ENCODE measurements at places on chromosomes 1 and 21. TPM values are rescaled to one million over a fixed set of nuclear protein-coding genes. Genes with fewer than 3 reads are reported as not detected.
A peak's percentile ranks its signal among the peaks of the same experiment; 100 is the strongest.

GRCh38 chr1:154764181-154764580 lies 105.9 kb downstream of the KCNN3 start:
- no peak for DNase-seq

GRCh38 chr1:155177918-155178281 lies 4.3 kb downstream of the TRIM46 start:
- no peak for DNase-seq

- peak; percentile 1 for DNase-seq
Measured at GRCh38 chr1:190904091-190904695, 426.5 kb upstream of the BRINP3 start.

The FAM177B gene
- total RNA-seq = not detected

DNA sequence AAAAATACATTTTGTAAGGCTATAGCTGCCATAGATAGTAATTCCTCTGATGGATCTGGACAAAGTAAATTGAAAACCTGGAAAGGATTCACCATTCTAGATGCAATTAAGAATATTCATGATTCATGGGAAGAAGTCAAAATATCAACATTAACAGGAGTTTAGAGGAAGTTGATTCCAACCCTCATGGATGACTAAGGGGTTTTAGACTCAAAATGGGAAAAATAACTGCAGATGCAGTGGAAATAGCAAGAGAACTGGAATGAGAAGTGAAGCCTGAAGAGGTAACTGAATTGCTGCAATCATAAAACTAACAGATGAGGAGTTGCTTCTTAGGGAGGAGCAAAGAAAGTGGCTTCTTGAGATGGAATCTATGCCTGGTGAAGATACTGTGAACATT lies 230.8 kb downstream of the KCTD3 start:
- no peak for DNase-seq

- peak; percentile 64 for DNase-seq
Measured at GRCh38 chr1:203536575-203536974, 42.6 kb downstream of the OPTC start.

- no peak for DNase-seq
Measured at GRCh38 chr1:192592517-192592916, 16.9 kb downstream of the RGS1 start.

- DNase-seq = no peak
Measured at GRCh38 chr1:97677702-97678101, 243.1 kb downstream of the DPYD start.

GRCh38 chr21:24046829-24047443 lies 1560.3 kb downstream of the MRPL39 start:
- DNase-seq = no peak

- no peak for DNase-seq
Measured at GRCh38 chr1:6675941-6676340, 25.7 kb downstream of the DNAJC11 start.

- DNase-seq = no peak
Measured at GRCh38 chr1:67496329-67496728, 66.1 kb upstream of the SERBP1 start.

DNA sequence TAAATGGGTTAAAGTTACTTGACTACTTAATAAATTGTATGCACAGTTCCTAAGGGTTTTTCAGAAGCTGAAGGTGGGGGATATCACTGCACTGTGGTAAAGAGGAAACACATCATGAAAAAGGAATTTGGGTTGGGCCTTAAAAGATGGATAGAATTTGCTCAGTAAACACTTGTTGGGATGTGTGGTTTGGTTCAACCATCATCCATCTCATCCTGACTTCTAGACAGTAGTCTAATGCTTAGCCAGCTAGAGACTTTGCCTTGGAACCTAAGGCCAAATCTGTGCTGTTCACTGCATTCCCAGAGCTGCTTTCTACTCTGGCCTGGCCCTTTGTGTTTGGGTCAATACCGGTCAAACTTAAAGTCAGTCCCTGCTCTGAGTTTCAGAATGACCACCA lies 30.6 kb downstream of the LY9 start:
- no peak for DNase-seq

DNA sequence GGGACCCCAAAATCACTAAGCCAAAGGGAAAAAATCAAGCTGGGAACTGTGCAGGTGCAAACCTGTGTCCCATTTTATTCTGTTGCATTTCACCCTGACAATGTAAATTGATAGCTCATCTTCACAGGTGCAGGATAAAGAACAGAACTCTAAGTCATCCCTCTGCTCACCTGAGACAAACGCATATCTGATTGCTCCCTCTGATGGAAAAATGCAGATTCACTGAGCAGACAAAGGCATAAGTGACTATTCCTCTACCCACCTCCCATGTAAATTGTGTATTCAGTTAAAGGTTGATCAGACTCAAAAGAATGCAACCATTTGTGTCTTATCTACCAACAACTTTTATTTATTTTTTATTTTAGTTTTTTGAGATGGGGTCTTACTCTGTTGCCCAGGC lies 644.2 kb downstream of the PTPRU start:
- DNase-seq = no peak

- no peak for DNase-seq
Measured at GRCh38 chr1:197844651-197845050, 57.8 kb upstream of the C1orf53 start.

The VANGL2 gene
- 24.6 TPM for total RNA-seq

DNA sequence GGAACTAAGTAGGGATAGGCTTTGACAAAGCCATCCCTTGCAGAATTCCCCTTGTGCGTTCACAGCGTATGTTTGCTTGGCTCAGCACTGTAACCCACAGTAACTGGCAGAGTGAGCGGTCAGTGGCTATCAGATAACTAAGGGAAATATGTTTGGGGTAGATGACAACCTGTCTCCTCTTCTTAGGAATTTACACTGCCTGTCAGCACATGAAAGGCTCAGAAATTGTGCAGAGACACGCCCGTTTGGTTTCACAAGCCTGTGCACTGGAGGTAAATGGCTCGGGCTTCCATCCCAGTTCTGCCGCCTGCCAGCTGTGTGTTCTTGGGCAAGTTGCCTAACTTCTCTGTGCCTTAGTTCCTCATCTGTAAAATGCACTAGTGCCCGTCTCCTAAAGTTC lies 101.2 kb downstream of the PRDM2 start:
- DNase-seq = no peak

The FAM78B gene
- 0.32 TPM for total RNA-seq

GRCh38 chr1:88104236-88104635 lies 579.8 kb upstream of the PKN2 start:
- DNase-seq = no peak

- DNase-seq = no peak
Measured at GRCh38 chr21:36699546-36700294, 805 bp downstream of the SIM2 start.

DNA sequence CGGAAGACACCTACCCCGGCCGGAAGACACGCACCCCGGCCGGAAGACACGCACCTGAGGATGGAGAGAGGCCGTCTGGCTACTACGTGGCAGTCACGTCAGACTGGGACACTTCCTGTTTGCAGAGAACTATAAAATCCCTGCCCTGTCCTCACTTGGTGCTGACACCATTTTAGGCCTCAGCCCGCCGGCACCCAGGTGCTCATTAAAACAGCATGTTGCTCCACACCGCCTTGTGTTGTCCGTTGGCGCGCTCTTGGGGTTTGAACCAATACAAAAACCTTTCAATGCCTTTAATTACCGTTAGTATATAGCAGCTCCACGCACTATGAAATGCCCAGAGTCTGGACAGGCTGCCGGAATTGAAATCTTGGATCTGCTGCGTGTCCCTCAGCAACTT lies 34.7 kb downstream of the VN1R5 start:
- DNase-seq = no peak

- DNase-seq = no peak
Measured at GRCh38 chr1:78650114-78650660, 556 bp downstream of the IFI44 start.

- DNase-seq = no peak
Measured at GRCh38 chr1:203797216-203797615, 1.8 kb downstream of the ZBED6 start.

GRCh38 chr1:230842801-230843200 lies 25.5 kb downstream of the C1orf198 start:
- DNase-seq = no peak

DNA sequence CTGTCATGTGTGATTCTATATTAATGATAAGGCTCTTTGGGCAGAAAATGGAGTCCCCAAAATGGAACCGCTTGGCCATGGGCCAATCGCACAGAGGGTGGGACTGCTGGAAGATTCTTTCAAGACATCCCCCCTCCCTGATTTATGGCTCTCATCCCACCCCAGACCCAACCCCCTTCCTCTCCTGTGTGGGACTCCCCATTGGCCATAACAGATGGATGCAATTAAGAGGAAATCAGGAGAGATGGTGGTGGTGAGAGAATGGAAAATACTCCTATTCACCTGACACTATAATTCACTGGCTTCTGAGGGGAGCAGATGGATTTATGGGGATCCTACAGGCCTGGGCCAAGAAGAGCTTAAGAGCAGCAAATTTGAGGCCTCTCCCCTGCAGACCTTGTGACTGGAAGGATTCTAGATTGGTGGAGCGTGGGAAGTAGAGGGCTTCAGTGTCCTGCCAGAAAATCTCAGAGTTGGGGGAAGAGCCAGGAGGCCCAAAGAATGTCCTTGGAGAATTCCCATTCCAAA lies 1.7 kb downstream of the IGFN1 start:
- no peak for DNase-seq

GRCh38 chr1:50174101-50174500 lies 65.4 kb downstream of the ELAVL4 start:
- DNase-seq = no peak

DNA sequence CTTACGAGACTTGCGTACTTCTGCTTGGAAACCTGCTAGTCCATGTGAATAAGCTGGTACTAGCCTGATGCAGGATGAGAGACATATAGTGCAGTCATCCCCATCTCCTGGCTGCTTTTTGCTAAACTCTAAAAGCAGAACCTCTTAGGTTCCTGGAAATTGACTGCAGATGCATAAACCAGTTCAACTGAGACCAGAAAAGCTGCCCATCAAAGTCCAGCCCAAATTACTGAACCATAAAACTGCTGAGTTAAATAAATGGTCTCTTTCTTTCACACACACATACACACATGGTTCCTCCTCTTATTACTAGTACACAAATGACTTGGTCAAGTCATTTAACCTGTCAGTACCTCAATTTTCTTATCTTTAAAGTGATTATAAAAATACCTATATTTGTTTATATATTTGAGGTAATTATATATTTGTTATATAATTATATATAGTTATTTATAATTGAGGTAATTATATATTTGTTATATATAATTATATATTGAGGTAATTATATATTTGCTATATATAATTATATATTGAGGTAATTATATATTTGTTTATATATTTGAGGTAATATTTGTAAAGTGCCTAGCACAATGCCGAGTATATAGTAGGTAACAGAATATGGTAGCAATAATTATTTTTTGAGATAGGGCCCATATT lies 25.2 kb upstream of the RABGAP1L start:
- DNase-seq = no peak

GRCh38 chr1:32949519-32949918 lies 15.1 kb downstream of the RNF19B start:
- DNase-seq = no peak

- DNase-seq = no peak
Measured at GRCh38 chr1:153543736-153544135, 1.9 kb downstream of the S100A4 start.

DNA sequence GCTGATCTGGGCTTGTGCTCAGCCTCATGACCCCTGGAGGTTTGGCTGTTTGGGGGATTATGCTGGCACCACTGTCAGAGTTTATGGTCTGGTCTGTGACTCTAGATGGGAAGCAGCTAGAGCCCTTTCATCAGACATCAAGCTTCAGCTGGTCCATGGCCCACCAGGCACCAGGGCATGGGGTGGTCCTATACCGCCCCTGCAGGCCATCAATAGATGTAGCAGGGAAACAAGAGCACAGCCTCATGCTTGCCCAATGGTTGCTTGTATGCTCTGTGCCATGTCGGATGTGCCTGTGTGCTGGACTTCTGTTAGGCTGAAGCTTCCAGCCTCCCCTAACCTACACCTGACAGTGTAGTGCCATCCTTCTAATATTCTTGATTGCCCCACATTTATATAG lies 71.1 kb upstream of the CD34 start:
- DNase-seq = peak; percentile 50

GRCh38 chr1:212228591-212229119 lies 56.6 kb upstream of the PPP2R5A start:
- no peak for DNase-seq

DNA sequence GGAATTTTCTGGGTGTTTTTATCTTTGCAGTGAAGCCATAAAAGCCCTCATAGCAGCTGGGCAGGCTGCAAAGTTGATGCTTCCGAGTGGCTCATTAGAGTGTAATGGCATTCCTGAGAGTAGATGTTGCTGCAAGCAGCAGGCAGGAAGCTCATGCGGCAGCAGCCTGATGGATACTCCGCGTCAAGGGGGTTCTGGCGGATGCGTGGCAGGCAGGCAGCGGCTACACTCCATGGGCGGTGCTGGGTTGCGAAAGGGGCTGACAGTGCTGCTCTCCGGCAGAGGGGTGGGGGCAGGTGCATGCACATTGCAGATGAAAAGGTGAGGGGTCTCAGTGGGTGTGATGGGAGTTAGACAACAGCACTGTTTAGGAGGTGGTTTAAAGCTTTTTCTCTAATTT lies 93.2 kb upstream of the AJAP1 start:
- DNase-seq = no peak

DNA sequence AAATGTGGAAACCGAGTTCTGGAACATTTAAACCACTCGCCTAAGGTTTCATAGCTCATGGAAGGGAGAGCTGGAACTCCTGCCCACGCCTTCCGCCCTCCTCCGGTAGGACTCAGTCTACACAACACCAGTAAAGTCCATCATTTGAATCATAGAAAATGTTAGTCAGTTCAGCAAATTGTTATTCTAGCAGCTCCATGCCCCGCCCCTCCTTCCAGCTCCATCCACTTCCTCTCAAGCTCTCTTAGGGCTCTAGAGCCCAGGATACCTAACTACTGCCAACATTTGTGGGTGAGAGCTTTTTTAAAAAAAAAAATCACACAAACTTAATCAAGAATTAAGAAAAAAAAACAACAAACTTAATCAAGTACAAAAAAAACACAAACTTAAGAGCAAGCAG lies 121.8 kb downstream of the TBX15 start:
- DNase-seq = no peak

DNA sequence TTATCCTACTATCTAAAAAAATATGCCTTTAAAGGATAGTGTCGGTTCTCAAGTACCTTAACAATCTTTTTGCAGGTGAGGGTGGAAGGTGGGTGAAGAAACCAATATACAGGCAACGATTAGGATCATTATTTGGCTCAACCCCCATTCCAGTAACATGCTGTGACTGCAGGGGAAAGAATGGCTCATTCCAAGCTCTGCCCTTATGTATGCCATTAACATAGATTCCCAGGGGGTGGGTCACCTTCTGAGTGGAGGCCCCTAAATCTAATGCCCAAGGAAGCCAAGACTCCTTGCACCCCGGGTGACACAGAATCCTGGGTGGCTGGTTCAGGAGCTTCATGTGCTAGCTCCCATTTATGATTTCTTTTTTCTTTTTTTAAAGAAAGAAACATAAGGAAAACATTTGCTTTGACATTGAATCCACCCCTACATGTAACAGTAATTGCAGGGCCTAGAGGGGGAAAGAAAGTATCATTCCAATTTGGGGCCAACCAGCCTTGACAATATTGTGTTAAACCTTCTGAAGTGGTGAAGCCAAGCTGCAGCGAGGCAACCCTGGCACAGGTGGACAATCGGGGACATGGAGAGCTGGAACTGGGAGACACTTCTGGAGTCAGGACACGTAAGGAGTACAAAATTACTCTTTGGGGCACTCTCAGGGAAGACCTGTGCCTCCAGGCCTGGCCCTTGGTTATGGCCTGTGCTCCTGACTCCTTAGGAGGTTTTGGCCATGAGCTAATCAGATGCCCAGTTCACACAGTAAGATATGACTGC lies 200.3 kb downstream of the PBX1 start:
- no peak for DNase-seq
